DND-41 (cell line): ENCODE measurements at places on chromosomes 2 and 18.
A peak's percentile ranks its signal among the peaks of the same experiment; 100 is the strongest.

DNA sequence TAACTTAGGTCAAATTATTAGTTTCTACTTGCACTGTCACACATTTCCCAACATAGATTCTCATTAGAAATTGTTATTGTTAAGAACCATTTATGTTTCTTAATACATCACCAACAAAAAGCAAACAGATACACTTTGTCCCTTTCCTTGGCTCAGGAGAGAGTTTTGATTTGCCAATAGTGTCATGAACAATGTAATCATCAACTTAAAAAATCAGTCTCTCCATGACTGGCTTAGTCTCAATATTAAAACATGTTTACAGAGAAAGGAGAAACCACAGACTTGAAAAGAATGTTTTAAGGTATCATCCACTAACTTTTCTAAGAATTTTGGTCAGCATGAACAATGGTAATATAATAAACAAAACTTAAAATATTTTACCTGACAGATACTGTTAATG lies 416.5 kb upstream of the KCNH7 start:
- no peak for DNase-seq

- DNase-seq: no peak
Measured at GRCh38 chr2:187372213-187372612, 75.8 kb downstream of the CALCRL start.

- no peak for DNase-seq
Measured at GRCh38 chr2:66840321-66841002, 405.5 kb downstream of the MEIS1 start.

DNA sequence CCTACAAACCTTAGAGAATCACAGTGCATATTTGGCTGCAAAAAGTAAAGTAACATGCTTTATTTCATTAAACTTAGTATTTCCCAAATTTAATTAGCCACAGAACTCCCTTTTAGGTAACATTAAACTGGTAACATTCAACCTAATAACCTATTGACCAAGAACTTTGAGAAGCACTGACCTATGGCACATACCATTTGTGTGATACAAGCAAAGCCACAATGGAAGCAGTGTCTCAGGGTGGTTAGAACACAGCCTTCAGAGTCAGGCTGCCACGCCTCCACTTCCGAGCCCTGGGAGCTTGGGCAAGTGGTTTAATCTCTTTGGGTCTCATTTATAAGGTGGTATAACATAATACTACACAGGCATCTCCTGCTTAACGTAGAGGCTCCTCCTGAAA lies 301.4 kb downstream of the PDE11A start:
- DNase-seq: no peak

GRCh38 chr2:42590176-42590575 lies 21.7 kb downstream of the MTA3 start:
- no peak for DNase-seq

- DNase-seq: no peak
Measured at GRCh38 chr2:37629529-37629928, 41.9 kb downstream of the CDC42EP3 start.

GRCh38 chr2:28129955-28130695 lies 239.6 kb downstream of the BABAM2 start:
- no peak for DNase-seq

GRCh38 chr2:134950886-134951285 lies 32.3 kb downstream of the CCNT2 start:
- no peak for DNase-seq

- no peak for DNase-seq
Measured at GRCh38 chr2:23590241-23590869, 205.4 kb downstream of the KLHL29 start.

GRCh38 chr2:216316743-216317142 lies 55.5 kb downstream of the MARCHF4 start:
- no peak for DNase-seq

DNA sequence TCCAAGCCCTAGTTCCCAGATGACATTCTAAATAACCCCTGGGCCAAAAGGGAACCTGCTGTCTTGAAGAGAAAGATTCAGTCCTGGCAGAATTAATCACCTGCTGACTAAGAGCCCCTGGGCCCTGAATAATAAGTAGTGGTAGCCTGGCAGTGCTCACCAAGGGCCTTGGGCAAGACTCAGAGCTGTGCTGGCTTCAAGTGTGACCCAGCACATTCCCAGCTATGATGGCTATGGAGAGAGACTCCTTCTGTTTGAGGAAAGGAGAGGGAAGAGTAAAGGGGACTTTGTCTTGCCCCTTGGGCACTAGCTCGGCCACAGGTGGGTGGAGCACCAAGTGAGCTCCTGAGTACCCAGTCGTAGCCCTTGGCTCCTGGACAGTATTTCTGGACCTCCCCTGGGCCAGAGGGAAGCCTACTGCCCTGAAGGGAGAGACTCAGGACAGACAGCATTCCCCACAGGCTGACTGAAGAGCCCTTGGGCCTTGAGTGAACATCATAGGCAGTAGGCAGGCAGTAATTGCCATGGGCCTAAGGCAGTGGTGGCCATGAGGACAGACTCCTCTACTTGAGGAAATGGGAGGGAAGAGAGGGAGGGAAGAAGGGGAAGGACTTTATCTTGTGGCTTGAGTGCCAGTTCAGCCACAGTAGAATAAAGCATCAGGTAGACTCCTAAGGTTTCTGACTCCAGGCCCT lies 40.0 kb upstream of the INPP4A start:
- no peak for DNase-seq

GRCh38 chr2:173278794-173279526 lies 75.7 kb upstream of the CDCA7 start:
- DNase-seq: no peak

DNA sequence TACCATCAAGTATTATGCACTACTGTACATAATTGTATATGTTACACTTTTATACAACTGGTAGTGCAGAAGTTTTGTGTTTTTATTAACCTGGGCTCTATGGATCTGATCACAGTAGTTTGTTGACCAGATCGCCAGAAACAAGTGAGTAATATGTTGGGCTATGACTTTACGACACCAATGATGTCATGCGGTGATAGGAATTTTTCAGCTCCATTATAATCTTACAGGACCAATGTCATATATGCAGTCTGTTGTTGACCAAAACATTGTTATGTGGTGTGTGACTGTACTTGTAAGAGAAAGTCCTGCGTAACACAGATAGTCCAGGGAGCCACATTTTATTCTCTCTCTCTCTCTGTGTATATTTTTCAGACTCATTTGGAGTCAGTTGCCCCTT lies 4.5 kb upstream of the ACOXL start:
- no peak for DNase-seq

DNA sequence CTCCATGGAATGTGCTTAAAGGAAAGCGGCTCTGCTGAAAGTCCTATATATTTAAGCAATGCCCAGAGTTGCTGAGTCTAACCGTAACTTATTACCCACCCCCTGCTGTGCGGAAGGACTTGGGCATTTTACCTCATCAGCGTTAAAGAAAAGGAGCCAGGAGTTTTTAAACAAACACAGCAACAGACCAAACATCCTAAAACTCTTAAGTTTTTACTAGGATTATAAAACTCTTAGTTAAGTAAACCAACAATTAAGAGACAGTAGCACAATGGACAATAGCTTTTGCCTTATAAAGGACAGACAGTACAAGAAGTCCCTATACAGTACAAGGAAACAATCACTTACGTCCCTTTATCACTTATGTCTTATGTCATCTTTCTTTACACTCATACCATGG lies 90.2 kb downstream of the ZNF521 start:
- no peak for DNase-seq

- no peak for DNase-seq
Measured at GRCh38 chr2:143607231-143608062, 478.2 kb downstream of the ARHGAP15 start.

DNA sequence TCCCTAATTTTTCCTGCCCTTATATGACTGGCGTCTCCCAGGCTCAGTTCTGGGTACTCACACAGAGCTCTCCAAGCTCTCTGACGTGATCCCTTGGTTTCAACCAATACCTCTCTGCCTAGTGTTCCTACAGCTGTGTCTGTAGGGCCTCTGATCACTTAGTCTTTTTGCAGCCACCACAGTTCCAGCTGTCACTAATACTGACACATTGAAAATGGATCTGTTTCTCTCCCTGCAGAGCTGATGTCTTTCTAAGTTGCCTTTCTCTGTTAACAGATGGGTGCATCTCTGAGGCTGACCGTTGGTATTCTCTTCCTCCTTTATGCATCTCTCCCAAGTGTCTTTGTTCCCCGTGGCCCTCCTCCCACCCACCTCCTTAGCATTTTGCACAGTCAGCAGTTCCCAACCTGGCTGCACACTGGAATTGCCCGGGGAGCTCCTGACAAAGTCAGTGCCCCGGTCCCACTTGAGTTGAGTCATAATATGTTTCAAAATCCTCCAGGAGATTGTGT lies 62.5 kb downstream of the CERS6 start:
- DNase-seq: no peak

GRCh38 chr2:18456026-18456425 lies 104.4 kb downstream of the RDH14 start:
- no peak for DNase-seq

DNA sequence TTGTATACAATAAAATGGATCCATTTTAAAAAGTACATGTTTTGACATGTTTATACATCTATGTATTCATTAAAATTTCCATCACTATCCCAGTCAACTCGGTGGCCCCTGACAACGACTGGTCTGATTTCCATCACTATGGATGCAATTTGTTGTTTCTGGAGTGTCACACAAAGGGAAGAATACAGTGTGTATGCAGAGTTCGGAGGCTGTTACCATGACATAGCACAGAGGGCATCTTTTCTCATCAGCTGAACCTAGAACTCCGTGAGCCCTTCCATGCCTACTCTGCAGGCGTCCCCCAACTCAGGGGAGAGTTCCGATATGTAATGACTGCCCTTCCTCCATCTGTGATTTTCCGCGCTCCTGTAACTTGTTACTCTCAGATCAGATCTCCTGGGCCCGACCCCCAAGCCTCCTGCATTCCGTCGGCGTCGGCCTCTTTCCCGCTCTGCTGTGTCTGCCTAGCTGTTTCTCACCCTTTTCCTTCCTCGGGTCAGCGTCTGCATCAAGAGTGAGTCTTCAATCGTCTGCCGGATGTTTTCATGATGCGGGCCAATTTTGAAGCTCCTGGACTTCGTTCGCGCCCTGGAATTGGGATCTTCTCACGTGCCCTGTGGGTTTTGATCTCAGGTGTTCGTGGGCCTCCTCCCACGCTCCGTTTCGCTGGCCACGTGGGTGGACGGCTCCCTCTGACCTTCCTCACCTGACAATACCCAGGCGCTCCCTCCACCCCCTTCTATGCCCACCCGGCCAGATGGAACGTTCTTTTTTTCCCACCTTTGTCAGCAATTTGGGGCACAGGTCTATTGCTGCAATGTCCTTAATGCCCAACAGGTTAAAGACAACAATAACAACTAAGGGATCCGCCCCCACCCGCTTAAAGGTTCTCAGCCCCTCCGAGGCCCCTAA lies 161.0 kb downstream of the TWIST2 start:
- DNase-seq: no peak

DNA sequence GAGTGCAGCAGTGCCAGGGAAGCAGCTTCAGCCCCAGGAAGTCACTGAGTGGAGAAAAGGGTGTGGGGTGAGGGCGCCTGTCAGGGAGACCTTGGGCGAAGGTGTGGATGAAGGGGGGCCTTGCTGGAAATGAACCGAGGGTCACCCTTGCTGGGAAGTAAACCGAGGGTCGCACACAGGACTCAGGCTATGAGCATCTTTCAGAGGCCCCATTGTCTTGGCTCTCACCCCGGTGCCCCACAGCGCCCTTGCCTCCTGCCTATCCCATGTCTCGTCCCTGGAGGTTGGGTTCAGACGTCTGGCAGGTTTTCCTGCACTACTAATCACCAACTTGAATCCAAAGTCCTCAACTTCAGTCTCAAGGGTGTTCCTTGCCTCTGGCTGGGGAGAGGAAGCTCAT lies 122.8 kb upstream of the PXDN start:
- DNase-seq: no peak

- DNase-seq: no peak
Measured at GRCh38 chr18:23890589-23890988, 124.0 kb upstream of the TTC39C start.

- DNase-seq: peak; percentile 37
Measured at GRCh38 chr2:105328281-105329196, 996 bp downstream of the TGFBRAP1 start.

DNA sequence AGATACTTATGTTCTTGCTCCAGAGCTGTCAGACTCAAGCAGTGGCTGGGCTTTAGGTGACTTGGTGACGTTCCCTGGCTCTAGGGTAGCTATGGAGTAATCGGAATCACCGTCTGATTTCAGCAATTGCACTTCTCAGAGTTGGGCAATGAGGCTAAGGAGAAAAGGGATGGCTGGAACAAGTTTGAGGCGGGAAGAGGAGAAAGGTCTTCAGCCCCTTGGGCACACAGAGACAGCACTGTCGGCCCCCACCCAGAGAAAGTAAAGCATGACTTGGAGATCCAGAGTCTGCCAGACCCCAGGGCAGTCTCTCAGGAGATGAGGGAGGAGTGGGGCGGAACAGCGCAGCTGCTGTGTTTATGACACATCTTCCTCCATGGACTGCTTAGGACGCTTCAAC lies 114.5 kb downstream of the KLHL29 start:
- DNase-seq: no peak

DNA sequence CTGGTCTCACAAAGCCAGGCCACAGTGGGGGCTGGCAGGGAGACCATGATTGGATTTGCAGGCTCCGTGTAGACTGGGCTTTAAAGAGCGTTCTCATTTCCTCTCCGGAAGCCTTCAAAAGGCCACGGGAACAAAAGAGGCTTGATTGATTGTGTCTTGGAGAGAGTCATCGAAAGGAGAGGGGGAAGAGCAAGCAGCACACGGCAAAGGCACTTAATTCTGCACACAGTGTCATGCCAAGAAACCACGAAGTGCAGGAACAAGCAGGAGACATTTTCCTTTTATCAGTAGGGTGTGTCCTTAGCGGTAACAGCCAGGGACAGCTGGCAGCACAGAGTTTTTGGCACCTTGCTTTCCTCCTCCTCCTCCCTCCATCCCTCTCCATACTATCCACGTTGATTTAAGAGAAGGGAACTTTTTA lies 47.7 kb downstream of the GLI2 start:
- no peak for DNase-seq

- DNase-seq: no peak
Measured at GRCh38 chr18:75492852-75493251, 65.3 kb upstream of the SMIM21 start.

GRCh38 chr2:144671695-144672455 lies 152.0 kb upstream of the ZEB2 start:
- DNase-seq: no peak

GRCh38 chr2:206442833-206443734 lies at the start of gene ADAM23:
Gene ADAM23, plus strand, starts transcription at chr2:206443532. Its CDS starts 335 bp downstream, at chr2:206443867.
- DNase-seq: no peak

- DNase-seq: no peak
Measured at GRCh38 chr2:216319771-216320170, 52.5 kb downstream of the MARCHF4 start.

GRCh38 chr2:216858312-216858711 lies 1.6 kb downstream of the TNP1 start:
- no peak for DNase-seq

DNA sequence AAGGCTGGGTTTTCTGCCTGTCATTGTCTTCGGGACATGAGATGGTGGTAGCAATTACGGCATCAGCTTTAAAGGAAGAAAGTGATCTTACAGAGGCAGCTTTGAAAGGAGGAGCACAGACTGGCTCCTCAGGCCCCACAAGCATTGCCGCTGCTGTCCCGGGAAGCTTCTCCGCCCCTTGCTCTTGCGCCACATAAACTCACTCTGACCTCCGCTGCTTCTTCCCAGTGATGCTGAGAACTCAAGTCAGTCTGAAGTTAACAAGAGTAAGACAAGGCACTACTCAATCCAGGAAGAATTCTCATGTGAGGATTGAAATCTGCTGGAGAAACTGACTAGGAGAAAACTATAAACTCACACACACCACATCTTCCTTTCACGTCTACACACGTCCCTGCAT lies 112.4 kb upstream of the RIOK3 start:
- DNase-seq: no peak
